ENCODE measurements at places on chromosomes 7 and 10.
A peak's percentile ranks its signal among the peaks of the same experiment; 100 is the strongest.

DNA sequence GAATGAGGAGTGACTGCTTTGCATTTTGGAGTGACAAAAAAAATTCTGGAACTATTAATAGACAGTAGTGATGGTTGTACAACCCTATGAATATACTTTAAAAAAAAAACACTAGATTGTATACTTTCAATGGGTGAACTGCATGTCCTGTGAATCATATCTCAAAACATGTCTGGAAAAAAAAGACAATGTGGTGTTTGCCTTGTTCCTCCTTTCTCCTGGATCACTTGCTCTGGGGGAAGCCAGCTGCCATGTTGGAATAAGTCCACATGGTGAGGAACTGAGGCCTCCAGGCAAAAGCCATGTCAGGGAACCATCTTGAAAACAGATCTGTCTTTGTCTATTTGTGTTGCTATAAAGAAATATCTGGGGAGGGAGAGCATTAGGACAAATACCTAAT is 39.5 kb upstream of the YAE1 start:
- DNase-seq, result no peak

DNA sequence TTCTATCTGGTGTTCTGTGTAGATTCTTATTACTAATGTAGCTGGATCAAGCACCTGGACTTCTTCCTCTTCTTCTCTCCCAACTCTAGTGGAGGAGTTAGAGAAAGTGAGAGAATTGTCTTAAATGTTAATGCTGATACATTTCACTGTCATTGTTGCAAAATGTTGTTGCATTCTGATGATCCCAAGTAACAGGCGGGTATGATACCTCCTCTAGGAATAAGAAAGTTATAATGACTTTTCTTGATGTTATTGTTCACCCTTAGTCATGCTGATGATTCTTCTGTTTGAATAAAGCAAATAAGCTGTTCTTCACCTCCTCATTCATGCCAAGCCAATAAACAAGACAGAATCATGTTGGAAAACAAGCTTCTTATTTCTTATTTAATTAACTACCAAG is 9.1 kb downstream of the CHRM2 start:
- DNase-seq, result no peak

DNA sequence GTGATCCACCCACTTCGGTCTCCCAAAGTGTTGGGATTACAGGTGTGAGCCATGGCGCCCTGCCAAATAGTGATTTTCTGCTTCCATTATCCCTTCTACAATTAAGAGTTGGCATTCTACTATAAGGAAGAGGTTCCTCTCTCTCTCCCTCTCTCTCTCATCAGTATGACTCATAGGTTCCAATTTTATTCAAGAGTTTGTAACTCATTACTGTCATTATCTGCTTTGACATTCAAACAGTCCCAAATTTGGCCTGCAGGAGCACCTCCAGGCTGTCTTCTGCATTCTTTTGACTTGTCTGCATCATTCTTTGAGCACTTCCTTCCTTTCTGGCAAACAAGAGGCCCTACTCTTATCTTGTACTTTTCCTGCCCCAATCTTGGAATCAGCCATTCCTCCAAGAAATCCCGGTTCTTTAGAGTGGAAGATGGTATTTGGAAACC is 33.2 kb upstream of the CALU start:
- DNase-seq, result no peak

- no peak for DNase-seq
Measured at GRCh38 chr7:22572292-22572691, 72.3 kb upstream of the STEAP1B start.

DNA sequence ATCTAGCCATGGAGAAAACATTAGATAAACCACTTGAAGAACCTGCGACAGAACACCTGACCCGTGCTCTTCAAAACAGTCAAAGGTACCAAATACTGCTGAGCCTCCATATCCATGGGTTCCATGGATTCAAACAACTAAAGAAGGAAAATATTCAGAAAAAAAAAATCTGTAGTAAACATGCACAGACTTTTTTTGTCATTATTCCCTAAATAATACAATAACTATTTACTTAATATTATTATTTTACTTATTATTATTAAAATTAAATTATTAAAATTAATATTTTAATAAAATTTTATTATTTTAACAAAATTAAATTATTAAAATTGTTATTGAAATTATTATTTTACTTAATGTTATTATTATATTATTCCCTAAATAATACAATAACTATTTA is 101.0 kb upstream of the PDE1C start:
- no peak for DNase-seq

- no peak for DNase-seq
Measured at GRCh38 chr10:103640436-103641181, 147.1 kb downstream of the NEURL1 start.

- no peak for DNase-seq
Measured at GRCh38 chr10:5854131-5854475, 35.6 kb downstream of the ANKRD16 start.

DNA sequence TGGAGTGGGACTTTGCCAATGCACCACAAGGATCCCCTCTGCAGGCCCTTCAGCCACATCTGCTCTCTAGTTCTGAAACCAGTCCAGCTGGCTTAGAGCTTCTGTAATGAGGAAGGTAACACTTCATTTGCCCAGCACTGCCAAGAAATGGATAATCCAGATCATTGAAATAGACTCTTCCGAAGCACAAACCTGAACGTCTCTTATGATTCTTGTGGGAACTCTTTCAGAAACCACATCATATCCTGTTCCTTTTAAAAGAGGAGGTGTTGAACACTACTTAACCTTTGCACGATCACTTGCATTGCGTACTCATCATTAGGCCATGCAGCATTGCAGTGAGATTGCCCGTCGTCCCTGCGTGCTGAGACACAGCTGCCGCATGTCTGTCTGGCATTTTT is 25.8 kb upstream of the PLPP4 start:
- no peak for DNase-seq

DNA sequence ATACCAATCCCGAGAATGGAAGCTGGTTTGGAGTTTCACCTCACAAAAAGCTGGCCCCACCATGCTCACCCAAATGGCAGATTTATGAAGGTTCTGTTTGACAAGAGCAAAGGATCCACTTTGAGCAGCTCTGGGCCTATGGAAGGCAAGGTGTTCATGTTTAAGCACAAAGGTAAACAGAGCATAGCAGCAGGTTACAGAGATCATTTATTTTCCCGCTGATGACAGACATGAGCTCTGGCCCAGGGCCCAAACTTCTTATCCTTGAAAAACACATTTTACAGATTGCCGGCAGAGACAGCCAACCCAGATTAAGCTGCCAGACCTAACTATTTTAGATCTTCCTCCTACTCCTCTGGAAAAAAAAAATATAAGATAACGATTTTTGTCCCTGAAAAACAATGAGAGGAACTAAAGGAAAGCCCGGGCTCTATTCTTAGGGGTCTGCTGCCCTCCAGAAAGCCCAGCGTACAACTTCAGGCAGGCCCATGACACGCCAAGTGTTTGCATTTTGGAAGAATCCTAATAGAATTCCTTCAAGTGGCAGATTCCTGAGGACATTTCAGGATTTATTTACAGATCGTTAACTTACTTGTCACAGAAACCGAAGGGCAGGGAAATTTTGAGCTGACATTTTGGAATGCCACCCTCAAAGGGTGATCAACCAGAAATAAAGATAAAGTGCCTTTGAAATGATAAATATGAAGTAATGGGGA is 40.0 kb downstream of the SYPL1 start:
- no peak for DNase-seq

DNA sequence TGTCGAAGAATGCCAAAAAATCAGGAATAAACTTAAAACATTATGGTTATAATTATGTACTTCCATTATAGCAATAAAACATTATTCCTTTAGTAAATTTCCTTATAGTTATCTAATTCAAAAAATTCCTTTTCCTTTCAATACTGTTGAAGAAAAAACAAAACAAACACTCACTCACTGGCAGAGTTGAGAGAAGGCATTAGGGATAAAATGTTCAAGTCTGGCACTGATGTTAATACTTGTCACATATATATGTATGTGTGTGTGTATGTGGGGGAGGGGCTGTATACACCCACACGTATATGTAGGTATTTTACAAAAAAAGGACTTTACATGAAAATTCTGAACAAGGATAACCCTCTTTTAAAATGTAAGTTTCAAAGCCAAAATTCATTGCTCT is 150.2 kb upstream of the MEOX2 start:
- no peak for DNase-seq

DNA sequence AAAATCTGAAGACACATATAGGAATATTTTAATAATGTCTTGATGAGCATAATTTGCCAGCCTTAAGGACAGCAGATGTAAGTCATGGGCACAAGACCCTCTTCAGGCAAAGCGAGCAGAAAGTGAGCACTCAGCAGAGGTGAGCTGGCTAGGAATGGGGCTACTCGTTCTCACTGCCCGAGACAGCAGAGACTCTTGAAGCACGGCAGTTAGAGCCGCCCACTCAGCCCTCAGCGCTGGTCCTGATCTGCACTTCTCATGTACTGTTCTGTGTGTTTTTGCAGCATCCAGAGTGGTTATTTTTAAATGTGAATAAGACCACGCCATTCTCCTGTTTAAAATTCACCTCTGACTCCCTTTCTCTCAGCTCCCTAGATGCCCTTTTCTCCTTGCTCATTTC is 65.3 kb downstream of the GFRA1 start:
- no peak for DNase-seq

DNA sequence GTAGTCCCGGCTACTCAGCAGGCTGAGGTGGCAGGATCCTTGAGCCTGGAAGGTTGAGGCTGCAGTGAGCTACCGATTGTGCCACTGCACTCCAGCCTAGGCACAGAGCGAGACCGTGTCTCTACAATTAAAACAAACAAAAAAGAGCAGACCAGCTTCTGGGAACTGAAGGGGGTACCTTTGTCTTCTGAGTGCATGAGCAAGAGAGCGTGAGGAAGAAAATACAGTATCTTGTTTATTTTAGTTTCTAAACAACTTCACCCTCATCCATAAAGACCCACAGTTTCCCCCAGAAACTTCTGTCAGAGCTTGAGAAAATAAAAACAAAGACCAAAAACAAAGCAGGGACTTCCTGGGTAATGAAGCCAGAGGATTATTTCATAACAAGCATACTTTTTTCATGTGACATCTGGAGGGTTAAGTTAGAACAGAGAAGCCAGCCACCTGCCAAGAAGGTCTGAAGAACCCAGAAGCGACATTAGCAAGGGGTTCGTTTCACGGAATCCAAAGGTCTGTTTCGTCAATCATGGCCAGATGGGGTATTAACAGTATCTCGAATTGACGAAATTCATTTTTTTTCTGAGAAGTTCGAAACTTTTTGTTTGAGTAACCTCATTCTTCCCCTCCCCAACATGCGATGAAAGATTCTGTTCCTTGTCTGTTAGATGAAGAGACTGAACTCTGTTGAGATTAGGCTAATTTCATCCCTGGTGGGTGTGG is 10.2 kb upstream of the IL2RA start:
- peak; percentile 62 for DNase-seq

- no peak for DNase-seq
Measured at GRCh38 chr10:27537787-27538186, 33.7 kb downstream of the RAB18 start.

- no peak for DNase-seq
Measured at GRCh38 chr10:91592266-91592975, 40.5 kb downstream of the PPP1R3C start.

GRCh38 chr10:55803055-55803454 is 558.0 kb downstream of the ZWINT start:
- DNase-seq, result no peak

DNA sequence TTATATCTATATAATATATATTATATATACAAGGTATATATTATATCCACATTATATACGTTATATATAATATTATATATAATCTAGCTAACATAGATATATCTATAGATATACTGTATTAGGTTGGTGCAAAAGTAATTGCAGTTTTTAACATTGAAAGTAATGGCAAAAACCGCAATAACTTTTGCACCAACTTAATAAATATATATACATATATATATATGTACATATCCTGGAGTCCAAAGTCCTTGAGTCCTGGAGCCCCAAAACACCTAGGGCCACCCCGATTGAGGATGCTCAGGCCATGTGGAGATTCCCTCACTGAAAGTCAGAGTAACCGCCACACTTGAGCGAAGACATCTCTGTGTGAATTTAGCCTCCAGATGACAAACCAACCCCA is 408.2 kb upstream of the AUTS2 start:
- no peak for DNase-seq

DNA sequence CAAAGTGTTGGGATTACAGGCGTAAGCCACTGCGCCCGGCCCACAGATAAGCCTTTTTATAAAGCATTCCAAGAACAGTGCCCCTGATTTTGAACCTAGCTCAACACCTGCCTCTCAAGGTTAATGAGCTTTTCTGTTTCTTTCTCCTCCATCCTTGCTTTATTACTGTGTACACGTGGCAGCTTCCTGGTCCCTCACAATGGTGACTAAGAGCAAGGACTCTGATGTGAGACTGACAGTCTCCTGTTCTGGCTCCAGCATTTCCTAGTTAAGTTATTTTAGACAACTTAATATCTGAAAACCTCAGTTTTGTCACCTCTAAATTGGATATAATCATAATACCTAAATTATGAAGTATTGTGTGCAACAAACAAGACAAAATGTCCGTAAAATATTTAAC is 9.9 kb downstream of the HABP2 start:
- DNase-seq, result no peak

DNA sequence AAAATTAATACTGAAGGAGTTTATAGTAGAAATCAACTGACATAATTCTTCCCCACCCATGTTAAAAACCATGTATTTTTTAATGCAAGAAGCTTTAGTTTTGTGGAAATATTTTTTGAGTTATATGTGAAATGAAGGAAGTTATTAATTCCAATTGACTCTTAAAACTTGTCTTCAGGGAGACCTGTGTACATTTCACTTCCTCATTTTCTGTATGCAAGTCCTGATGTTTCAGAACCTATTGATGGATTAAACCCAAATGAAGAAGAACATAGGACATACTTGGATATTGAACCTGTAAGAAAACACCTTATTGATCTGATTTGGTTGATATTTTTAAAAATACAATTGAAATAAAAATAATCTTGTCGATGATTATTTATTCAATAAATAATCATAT is 33.3 kb downstream of the CD36 start:
- DNase-seq, result no peak

DNA sequence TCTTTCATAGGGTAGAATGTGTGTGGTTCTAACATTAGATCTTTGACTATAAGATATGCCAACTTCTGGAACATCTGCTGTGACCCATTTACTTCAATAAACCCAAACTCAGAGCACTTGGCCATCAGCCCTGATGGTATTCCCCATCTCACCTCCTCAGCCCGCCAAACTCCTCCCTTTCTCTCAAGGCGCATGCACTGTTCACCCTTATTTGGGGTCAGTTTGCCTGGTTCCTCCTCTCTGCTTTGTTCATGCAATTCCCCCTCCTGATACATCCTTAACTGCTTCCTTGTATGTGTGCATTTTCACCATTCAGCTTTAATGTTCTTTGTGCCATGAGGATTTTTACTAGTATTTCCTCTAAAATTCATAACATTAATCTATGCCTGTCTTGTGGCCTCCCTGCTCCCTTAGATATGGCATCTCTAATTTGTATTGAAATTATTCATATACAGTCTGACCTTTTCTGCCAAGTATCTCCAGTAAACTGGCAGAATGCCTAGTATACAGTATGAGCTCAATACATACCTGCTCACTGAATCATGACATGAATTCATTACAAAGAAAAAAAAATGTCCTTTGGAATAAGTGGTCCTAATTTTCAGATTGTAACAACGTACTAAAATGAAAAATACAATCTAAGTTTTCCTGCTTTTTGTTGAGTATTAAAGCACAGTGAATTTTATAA is 336.8 kb upstream of the IGFBP3 start:
- DNase-seq, result no peak

Measured in T-helper 2 cell treated with Interferon-gamma antibody and Interleukin-4, amounts not matched to agents 5 μg/mL and 100 μg/mL, for 36 hours (primary cell).